ENCODE measurements at places on chromosomes 12 and 14. TPM values are rescaled to one million over a fixed set of nuclear protein-coding genes. Genes with fewer than 3 reads are reported as not detected.

Gene CELA1
- not detected for total RNA-seq

Gene LHX5
- total RNA-seq, result not detected

Gene CLEC12A
- 15.0 TPM for total RNA-seq

Gene IFT43
- 43.9 TPM for total RNA-seq

Gene NTN4
- total RNA-seq, result 66.1 TPM

Gene AICDA
- 0.58 TPM for total RNA-seq

Gene FAIM2
- total RNA-seq, result 1.4 TPM

Gene PTPRO
- 2.6 TPM for total RNA-seq

Gene WNT1
- 0.20 TPM for total RNA-seq

Gene TEX52
- total RNA-seq, result not detected

Gene SLC17A8
- total RNA-seq, result 14.8 TPM

Gene EXOC3L4
- total RNA-seq, result 3.6 TPM
